Foreskin keratinocyte (primary cell): ENCODE measurements at places on chromosomes 5 and 9.

- no peak for DNase-seq
These were observed 18.9 kb upstream of the TMEM250 start for GRCh38 chr9:136137321-136138265.

DNA sequence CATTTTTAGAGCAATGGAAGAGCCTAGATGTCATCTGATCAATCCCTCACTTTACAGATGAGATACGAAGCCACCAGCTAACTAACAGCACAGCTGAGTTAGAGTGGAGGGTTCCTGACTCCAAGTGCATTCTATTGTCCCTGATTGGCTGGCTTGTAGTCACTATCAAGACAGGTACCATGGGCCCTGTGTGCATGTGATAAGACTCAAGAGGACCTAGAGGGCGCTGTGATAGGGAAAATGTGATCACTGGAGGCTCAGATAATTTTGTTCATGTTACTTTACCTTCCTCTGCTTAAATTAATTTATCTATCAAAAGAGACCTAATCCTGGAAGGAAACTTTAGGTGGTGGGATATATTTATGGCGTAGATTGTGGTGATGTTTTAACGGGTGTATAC lies 19.5 kb upstream of the SNAPC3 start:
- DNase-seq: no peak

GRCh38 chr9:127214421-127215267 lies 49.9 kb upstream of the GARNL3 start:
- peak; percentile 21 for DNase-seq

DNA sequence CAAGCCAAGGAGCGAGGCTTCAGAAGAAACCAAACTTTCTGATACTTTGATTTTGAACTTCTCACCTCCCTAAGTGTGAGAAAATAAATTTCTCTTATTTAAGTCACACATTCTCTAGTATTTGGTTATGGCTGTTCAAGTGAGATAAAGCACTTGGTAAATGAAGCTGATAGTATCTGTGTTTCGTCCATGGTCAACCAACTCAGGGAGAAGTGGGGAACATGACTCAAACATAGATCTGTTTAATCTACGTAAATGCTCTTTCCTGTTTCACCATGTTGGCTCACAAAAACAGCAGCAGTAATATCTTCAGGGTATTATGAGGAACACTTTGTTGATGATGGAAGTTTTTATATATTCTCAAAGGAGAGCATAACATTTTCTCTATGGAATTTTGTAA lies 2167.2 kb upstream of the C9orf72 start:
- DNase-seq: no peak

DNA sequence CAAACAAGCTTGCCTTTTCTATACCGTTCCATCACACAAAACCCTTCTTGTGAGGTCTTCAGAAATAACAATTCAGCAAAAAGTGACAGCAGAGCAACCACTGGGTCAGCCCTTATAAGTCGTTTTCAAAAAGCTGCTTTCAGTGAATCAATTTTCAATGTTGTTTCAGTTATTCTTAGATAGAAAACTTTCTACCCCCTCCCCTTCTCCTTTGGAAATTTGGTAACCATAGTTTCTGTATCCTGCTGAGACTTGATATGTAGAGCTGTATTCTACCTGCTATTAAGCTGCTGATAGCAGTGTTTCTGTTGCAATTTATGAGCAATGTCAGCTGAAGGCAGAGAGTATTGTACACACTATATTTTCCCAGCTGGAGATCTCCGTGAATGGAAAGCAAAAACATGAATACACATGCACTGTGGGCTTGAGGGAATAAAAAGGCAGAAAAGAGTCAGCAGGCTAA lies 75.7 kb downstream of the ZNF608 start:
- DNase-seq: no peak

DNA sequence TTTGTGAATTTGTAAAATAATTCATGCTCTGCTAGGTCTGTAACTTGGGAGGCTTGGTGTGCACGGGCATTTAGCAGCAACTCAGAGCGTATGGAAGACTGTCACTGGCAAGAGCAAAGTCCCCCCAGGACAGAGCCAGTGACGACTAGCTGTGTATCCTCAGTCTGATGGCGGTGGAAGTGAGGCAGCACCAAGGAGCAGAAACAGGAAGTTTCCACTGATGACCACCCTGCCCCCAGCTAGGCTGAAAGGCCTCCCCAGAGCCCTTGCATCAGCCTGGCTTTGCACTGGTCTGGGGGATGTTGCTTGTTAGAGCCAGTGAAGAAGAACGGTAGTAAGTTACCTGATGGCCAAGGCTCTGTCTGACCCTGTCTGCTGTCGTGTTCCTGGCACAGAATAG lies 66.8 kb upstream of the ABL1 start:
- no peak for DNase-seq

GRCh38 chr5:38929838-38930237 lies 84.0 kb downstream of the OSMR start:
- no peak for DNase-seq

GRCh38 chr9:119250730-119251129 lies 118.5 kb downstream of the BRINP1 start:
- DNase-seq: no peak
